Colonic mucosa (tissue), 4 donors: ENCODE measurements at places on chromosomes 7 and 10. TPM values are rescaled to one million over a fixed set of nuclear protein-coding genes. Genes with fewer than 3 reads are reported as not detected.

DNA sequence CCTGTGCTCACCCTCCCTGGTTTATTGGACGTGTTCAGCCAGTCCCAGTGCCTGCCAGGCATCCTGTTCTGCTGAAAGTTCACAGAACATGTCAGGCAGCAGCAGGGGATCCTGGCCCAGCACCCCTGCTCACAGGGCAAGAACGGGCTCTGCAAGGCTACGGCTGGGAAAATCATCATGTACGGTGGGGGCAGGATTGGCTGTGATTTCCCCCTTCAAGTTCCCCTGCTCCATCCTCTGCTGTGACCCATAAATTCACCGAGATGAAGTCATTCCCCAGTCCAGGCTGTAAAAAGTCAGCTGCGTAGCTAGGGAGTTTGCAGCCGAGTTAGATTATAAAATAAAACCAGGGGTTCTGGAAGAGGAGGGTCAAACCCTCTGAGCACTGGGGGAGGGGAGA, 484.1 kb upstream of the ZMIZ1 start:
- DNase-seq = no peak

DNA sequence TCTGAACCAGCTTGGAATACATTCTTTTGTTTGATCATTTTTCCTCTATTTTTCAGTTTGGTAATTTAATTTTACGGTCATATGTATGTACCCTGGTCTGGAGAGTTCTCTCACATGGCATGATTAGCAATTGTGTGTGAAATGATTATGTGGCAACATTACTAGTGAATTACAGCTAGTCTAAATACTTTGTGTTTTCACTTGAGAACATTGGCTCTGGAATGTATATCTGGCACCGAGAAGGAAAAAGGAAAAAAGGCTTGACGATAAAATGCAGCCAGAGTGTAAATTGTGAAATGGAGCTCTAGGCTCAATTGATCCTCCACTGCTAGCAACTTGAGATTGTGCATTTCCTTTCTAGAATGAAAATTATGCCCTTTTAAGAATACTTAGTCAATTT, 397.2 kb downstream of the EXOC4 start:
- no peak for DNase-seq

DNA sequence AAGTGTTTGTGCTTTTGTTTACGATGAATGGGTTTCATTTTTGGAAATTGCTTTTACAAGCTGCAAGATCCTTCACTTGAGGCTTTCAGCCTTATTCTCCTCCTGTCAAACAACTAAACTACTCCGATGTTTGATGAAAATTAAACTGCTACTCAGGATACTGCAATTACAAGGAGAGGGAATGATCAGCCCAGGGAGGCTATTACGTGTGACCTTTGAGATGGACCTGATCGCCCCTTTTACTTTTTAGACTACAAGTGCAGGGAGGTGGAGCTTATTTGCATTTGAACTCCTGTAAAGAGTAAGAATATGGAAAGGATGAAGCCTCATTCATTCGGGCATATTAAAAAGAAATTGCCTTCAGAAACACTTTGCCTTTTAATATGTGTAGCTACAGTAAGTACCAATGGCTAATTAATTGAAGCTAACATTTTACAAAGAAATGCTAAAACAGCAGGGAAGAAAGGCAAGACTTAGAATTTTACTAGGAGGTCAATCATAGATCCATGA, 219.1 kb downstream of the PHTF2 start:
- DNase-seq = no peak

DNA sequence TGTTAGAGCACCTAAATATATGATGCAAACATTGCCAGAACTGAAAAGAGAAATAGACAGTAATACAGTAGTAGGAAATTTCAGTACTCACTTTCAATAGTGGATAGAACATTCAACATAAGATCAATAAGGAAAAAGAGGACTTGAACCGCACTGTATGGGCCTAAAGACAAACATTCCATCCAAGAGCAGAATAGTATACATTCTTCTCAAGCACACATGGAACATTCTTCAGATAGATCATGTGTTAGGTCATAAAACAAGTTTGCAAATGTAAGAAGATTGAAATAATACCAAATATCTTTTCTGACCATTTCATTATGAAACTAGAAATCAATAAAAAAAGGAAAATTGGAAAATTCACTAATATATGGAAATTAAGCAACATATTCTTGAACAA, 185.4 kb upstream of the FOXP2 start:
- no peak for DNase-seq

DNA sequence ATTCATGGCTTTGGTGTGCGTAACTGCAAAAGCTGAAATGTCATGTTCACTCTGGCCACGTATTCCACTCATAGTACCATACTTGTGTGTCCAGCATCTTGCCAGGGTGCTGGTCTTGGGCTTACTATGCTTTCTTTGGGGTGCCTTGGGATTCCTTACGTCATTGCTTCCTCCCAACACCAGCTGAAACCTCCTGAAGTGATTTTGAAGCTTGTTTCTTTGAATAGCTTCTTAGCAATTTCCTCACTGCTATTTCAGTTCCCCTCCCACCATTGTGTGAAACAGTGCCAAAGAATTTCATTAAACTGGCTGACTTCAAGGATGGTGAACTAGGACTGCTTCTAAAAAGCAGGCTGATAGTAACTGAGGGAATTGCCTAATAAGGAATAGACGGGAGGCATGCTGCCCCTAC, 36.9 kb downstream of the ENTPD1 start:
- DNase-seq = no peak

DNA sequence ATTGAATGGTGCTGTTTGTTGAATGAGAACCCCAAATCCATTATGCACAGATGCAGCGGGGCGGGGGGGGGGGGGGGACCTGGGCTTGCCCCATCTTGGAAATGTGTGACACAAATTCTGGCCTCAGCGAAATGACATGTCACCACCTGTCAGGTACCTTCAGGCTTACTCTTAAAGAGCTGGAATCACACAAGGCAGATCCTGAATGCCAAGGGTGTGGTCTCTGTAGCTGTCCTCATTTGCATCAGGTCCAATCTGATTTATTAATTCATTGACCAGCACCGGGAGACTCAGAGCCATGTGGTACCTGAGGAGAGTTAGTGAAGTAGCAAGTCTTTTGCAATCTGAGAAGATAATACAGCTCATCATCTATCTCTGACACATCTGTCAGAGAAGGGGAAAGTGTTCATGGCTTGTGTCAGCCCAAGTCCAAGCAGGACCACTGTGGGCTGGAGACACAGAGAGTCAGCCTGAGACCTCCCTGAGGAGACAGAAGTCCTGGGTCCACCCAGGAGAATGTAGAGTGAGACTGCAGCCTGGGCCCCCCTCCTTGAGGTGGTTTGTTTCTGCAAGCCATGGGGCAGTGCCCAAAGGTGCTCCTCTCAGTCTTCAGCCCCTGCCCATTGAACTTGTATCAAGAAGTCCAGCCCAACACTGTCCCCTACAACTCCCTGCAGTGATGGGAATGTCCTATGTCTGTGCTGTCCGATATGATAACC, 46.7 kb downstream of the ADCYAP1R1 start:
- DNase-seq = no peak

DNA sequence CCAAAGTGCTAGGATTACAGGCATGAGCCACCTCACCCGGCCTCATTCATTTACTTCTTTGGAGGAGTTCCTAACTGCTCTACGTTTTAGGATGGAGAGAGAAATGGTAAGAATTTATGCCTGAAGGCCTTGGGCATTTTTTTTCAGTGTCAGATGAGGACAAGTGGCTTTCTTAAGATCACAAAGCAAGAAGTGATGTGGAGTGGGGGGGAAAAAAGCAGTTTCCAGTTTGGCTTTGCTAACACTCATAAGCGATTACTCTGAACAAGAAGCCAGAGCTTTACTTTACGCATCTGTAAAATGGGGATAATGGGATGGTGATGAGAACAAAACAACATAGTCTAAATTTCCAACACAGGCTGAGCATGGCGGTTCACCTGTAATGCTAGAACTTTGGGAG, 2.6 kb upstream of the PPIA start:
- no peak for DNase-seq

DNA sequence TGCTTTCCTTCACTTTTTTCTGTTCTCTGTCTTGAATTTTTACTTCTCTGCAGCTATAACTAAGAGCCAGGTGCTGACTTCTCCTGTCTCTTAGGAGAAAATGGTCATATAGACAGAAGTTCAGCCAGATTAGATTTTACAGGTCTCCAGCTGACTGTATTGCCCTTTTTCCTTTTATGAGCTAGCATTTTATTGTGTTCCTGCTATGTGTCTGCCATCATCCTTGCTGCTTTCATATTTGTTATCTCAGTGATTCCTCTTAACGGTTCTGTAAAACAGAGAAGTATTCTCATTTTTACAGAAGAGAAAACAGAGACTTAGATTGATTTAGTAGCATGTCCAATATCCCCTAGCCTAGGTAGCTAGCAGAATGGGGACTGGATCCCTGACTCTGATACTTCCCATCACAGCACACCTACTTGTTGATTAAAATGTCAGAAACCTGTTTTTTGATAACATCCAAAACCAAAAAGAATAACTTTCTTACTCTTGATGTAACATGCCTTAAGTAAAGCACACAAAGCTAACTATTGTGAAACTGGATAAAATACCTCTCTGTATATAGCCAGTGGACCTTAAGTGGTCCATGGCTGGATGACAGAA, 5.2 kb downstream of the KAT6B start:
- no peak for DNase-seq

Gene HYAL4
- total RNA-seq = not detected

Gene ANKRD30A
- total RNA-seq = not detected
